ENCODE measurements at places on chromosomes 3 and 15.

- H3K4me1 ChIP-seq, result peaks cover 24% of the 10 kb centered on the region
- H3K36me3 ChIP-seq, result no peaks in the 10 kb centered on the region
- no peak overlapping the region for H3K4me3 ChIP-seq
- peaks cover 37% of the 10 kb centered on the region for H3K27me3 ChIP-seq
- peak; percentile 79 for DNase-seq
- H3K27ac ChIP-seq, result no peak overlapping the region
Measured at GRCh38 chr3:186614597-186615483, 2.0 kb downstream of the AHSG start.

- no peak for DNase-seq
- peaks cover 43% of the 10 kb centered on the region for H3K4me1 ChIP-seq
- H3K27me3 ChIP-seq, result no peaks in the 10 kb centered on the region
- peaks cover 38% of the 10 kb centered on the region for H3K36me3 ChIP-seq
Measured at GRCh38 chr3:152352554-152352953, 83.8 kb downstream of the MBNL1 start.

- no peaks in the 10 kb centered on the region for H3K4me1 ChIP-seq
- no peak for DNase-seq
- H3K4me3 ChIP-seq, result no peak overlapping the region
Measured at GRCh38 chr3:155407971-155408370, 114.5 kb upstream of the STRIT1 start.

DNA sequence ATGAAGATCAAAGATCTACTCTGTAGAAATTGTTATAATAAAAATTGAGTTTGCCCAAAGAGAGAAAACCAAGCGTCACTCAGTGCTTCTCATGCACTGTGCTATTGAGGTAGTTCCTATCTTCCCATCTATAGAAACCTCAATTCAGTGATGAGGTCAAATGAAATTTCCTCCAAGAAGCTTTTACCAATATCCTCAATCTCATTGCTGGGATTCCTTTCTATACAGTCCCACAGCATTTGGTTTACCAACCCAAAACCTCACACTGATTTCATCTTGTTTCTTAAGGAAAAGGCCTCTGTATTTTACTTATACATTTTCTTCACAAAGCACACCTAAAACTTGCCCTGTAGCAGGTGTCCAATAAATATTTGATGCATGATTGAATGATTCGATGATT is 147.2 kb downstream of the ALCAM start:
- H3K36me3 ChIP-seq, result no peaks in the 10 kb centered on the region
- peaks cover 3% of the 10 kb centered on the region for H3K4me1 ChIP-seq
- H3K4me3 ChIP-seq, result no peak overlapping the region
- no peak for DNase-seq
- H3K27ac ChIP-seq, result no peak overlapping the region
- H3K27me3 ChIP-seq, result no peaks in the 10 kb centered on the region

DNA sequence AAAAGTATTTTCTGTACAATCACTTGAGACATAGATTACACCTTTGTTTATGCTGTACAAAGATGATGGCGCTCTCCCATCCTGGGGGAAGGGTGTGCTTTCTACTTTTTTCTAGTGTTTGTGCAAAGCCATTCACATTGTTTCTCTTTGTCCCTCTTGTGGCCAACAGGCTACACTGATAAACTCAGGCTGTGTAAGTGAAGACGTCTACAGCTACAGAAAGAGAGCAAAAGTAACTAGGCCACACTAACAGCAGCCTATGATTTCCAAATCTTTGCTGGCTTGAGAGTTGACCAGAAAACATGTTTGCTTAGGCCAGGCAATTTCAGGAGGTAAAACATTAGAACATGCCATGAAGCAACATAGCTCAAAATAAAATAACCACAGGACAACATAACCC is 75.1 kb downstream of the FOXB1 start:
- H3K4me1 ChIP-seq, result peaks cover 35% of the 10 kb centered on the region
- H3K36me3 ChIP-seq, result no peaks in the 10 kb centered on the region
- no peak overlapping the region for H3K27ac ChIP-seq
- no peaks in the 10 kb centered on the region for H3K27me3 ChIP-seq
- H3K4me3 ChIP-seq, result no peak overlapping the region

- H3K4me3 ChIP-seq, result no peak overlapping the region
- H3K36me3 ChIP-seq, result peaks cover 56% of the 10 kb centered on the region
- peaks cover 11% of the 10 kb centered on the region for H3K4me1 ChIP-seq
- no peaks in the 10 kb centered on the region for H3K27me3 ChIP-seq
Measured at GRCh38 chr3:11312166-11312565, 40.0 kb downstream of the ATG7 start.

DNA sequence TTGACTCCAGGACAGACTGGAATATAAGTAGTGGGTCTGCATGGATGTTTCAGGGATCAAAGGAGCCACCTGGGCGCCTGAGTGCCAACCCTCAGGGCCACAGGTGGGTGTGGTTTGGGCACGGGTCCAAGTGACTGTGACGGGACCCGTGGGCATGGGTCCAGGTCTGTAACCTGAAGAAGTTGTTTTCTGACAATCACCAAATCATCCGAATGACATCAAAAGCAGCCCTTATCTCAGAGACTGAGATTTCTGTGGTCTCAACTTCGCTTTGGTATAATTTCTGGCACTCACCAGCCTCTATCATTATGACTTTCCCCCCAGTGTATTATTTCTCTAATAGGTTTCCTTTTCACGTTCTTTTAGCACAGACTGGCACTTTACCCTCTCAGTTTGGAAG is 24.4 kb downstream of the RLBP1 start:
- peaks cover 36% of the 10 kb centered on the region for H3K36me3 ChIP-seq
- H3K4me3 ChIP-seq, result no peak overlapping the region
- peak overlapping the region; percentile 20 for H3K27ac ChIP-seq

- H3K4me3 ChIP-seq, result no peak overlapping the region
- H3K4me1 ChIP-seq, result no peaks in the 10 kb centered on the region
- no peak for DNase-seq
- no peaks in the 10 kb centered on the region for H3K36me3 ChIP-seq
- no peaks in the 10 kb centered on the region for H3K27me3 ChIP-seq
Measured at GRCh38 chr3:83956431-83956830, 1002.4 kb upstream of the CADM2 start.

GRCh38 chr15:47887241-47887800 is 170.0 kb downstream of the SEMA6D start:
- H3K27me3 ChIP-seq, result peaks cover 4% of the 10 kb centered on the region
- H3K4me3 ChIP-seq, result no peak overlapping the region
- DNase-seq, result no peak
- no peaks in the 10 kb centered on the region for H3K4me1 ChIP-seq

DNA sequence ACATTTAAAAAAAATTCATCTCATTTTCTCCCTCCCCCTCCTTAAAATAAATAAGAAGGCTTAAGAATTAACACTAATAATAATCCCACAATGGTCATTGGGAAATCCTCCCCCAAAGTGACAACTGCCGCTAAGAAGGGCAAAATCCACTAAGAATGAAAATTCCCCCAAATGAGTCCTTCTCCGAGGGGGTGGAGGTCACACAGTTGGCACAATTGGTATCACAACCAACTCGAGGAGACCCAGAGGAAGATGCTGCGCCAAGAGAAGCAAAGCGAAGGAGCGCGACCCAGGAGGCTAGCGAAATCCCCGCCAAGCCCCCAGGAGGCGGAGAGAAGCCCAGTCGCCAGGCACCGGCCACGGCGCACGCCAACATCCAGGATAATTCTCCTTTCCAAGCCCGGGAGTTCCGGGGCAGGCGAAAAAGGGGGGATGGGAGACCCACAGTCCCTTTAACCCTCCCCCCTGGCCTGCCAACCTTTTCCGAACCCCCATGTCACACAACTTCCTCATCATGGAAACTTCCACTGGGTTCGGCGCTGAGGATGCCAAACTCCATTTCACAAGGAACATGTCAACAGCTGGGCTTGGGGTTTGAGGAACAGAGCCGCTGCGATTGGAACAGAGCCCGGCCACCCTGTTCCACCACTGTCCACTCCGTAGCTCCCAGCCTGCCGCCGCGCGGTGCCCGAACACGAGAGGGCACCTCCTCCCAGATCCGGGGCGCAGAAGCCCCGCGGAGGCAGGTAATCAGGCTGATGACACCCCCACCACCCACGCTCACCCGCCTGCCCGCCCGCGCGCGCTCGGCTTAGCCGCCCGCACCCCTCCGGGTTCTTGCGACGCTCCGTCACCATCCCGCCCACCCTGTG is 668 bp downstream of the THRB start:
- DNase-seq, result no peak
- no peaks in the 10 kb centered on the region for H3K36me3 ChIP-seq
- H3K27ac ChIP-seq, result no peak overlapping the region
- H3K4me1 ChIP-seq, result no peaks in the 10 kb centered on the region
- peaks cover 41% of the 10 kb centered on the region for H3K27me3 ChIP-seq

GRCh38 chr15:60580650-60581376 is 101.9 kb upstream of the ICE2 start:
- H3K27ac ChIP-seq, result peak overlapping the region; percentile 96
- DNase-seq, result no peak
- H3K4me1 ChIP-seq, result peaks cover 88% of the 10 kb centered on the region
- H3K36me3 ChIP-seq, result peaks cover 36% of the 10 kb centered on the region
- H3K4me3 ChIP-seq, result peak overlapping the region; percentile 62
- no peaks in the 10 kb centered on the region for H3K27me3 ChIP-seq

DNA sequence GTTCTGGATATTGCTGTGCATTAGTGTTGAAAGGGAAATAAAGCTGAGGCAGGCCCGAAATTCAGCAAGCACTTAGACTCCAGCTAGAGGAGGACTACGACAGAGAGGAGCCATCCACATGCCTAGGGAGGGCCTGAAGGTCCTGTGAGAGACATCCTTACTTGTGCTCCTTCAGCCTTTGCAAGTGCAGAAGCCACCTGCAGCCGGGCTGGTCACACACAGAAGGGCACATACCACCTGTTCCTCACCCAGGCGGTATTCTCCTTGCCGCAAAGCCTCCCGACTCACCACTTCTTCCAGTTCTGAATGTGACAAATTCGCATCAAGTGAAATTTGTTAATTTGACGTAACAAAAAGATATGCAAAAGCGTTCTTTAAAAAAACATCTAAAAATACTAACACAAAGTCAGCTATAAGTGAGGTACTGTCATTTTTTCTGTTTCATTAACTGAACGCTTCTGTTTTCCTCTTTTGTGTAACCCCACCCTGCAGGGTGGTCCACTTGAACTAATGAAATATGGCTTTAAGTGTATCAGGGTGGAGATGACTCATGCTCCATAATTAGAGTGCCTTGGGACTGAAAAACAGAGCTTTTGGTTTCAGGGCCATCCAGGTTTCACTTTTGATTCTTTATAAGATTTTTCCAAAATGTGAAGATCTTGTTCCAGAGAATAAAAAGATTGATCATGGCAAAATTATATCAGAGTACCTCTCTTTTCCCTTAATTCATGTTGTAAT is 467.9 kb upstream of the ATP11B start:
- H3K36me3 ChIP-seq, result no peaks in the 10 kb centered on the region
- H3K27ac ChIP-seq, result no peak overlapping the region
- no peak overlapping the region for H3K4me3 ChIP-seq
- H3K27me3 ChIP-seq, result no peaks in the 10 kb centered on the region
- DNase-seq, result no peak

GRCh38 chr3:12512534-12513118 is 28.3 kb downstream of the TSEN2 start:
- no peaks in the 10 kb centered on the region for H3K4me1 ChIP-seq
- H3K27ac ChIP-seq, result no peak overlapping the region
- no peak overlapping the region for H3K4me3 ChIP-seq

GRCh38 chr3:69079269-69080159 is 651 bp downstream of the UBA3 start:
- peak overlapping the region; percentile 74 for H3K27ac ChIP-seq
- peaks cover 20% of the 10 kb centered on the region for H3K36me3 ChIP-seq
- H3K4me1 ChIP-seq, result peaks cover 66% of the 10 kb centered on the region
- no peaks in the 10 kb centered on the region for H3K27me3 ChIP-seq
- DNase-seq, result no peak
- peak overlapping the region; percentile 90 for H3K4me3 ChIP-seq

- H3K4me1 ChIP-seq, result peaks cover 4% of the 10 kb centered on the region
- no peaks in the 10 kb centered on the region for H3K36me3 ChIP-seq
- no peak overlapping the region for H3K27ac ChIP-seq
- DNase-seq, result peak; percentile 24
- no peak overlapping the region for H3K4me3 ChIP-seq
Measured at GRCh38 chr3:109563149-109563548, 225.8 kb upstream of the DPPA4 start.

- DNase-seq, result no peak
- no peak overlapping the region for H3K4me3 ChIP-seq
- H3K27me3 ChIP-seq, result no peaks in the 10 kb centered on the region
- no peaks in the 10 kb centered on the region for H3K36me3 ChIP-seq
- no peak overlapping the region for H3K27ac ChIP-seq
Measured at GRCh38 chr3:10628891-10629670, 123.7 kb upstream of the ATP2B2 start.

DNA sequence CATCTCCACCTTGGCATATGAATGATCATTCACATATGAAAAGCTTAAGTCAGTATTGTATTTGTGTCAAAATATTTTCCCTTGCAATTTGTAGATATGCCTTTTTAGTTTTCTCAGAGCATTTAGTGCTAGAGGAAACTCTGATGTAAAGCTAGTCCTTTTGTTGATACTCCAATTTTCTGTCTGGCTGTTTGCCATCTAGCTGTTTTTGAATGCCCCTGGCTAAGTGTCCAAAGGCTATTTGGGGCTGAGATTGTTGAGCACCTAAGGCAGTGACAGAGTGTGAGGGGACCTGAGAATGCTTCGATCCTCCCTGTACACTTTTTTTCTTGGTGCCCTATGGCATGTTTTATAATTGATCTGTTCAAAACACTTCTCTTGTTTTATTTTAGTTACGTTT is 3.1 kb downstream of the SLC51B start:
- H3K36me3 ChIP-seq, result no peaks in the 10 kb centered on the region
- peaks cover 15% of the 10 kb centered on the region for H3K4me1 ChIP-seq
- H3K27ac ChIP-seq, result no peak overlapping the region

- no peak for DNase-seq
- H3K36me3 ChIP-seq, result no peaks in the 10 kb centered on the region
- H3K4me1 ChIP-seq, result no peaks in the 10 kb centered on the region
- no peak overlapping the region for H3K27ac ChIP-seq
- H3K27me3 ChIP-seq, result no peaks in the 10 kb centered on the region
- no peak overlapping the region for H3K4me3 ChIP-seq
Measured at GRCh38 chr3:29311795-29312194, 30.9 kb downstream of the RBMS3 start.

DNA sequence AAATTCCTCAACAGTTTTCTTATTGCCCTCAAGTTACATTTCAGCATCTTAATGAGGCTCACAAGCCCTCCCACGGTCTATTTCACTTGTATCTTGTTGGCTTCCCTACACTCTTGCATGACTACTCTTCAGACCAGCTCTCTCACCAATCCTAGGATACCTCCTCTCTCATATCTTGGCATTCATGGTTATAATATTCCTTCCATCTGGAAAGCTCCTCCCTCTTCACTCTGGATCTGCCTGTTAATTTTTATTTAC is 8.5 kb upstream of the CCDC80 start:
- no peak overlapping the region for H3K4me3 ChIP-seq
- H3K36me3 ChIP-seq, result no peaks in the 10 kb centered on the region
- H3K27me3 ChIP-seq, result no peaks in the 10 kb centered on the region

GRCh38 chr15:52100807-52101442 is 11.7 kb downstream of the BCL2L10 start:
- DNase-seq, result no peak
- no peak overlapping the region for H3K27ac ChIP-seq
- no peaks in the 10 kb centered on the region for H3K36me3 ChIP-seq
- peaks cover 12% of the 10 kb centered on the region for H3K4me1 ChIP-seq
- H3K27me3 ChIP-seq, result peaks cover 11% of the 10 kb centered on the region
- H3K4me3 ChIP-seq, result no peak overlapping the region

- H3K4me3 ChIP-seq, result no peak overlapping the region
- no peaks in the 10 kb centered on the region for H3K36me3 ChIP-seq
- no peak overlapping the region for H3K27ac ChIP-seq
- H3K4me1 ChIP-seq, result no peaks in the 10 kb centered on the region
- DNase-seq, result no peak
Measured at GRCh38 chr15:87871731-87872320, 384.7 kb downstream of the NTRK3 start.

GRCh38 chr15:60544581-60545264 is 65.8 kb upstream of the ICE2 start:
- peaks cover 95% of the 10 kb centered on the region for H3K4me1 ChIP-seq
- peaks cover 55% of the 10 kb centered on the region for H3K36me3 ChIP-seq
- peak overlapping the region; percentile 59 for H3K27ac ChIP-seq
- no peaks in the 10 kb centered on the region for H3K27me3 ChIP-seq

Data from activated CD4-positive, alpha-beta memory T cell treated with anti-CD3 and anti-CD28 coated beads, Interleukin-2, amount 10 ng/mL, durations not matched to agents 7 days and 5 days (primary cell).